ENCODE measurements at places on chromosomes 5 and 9.

DNA sequence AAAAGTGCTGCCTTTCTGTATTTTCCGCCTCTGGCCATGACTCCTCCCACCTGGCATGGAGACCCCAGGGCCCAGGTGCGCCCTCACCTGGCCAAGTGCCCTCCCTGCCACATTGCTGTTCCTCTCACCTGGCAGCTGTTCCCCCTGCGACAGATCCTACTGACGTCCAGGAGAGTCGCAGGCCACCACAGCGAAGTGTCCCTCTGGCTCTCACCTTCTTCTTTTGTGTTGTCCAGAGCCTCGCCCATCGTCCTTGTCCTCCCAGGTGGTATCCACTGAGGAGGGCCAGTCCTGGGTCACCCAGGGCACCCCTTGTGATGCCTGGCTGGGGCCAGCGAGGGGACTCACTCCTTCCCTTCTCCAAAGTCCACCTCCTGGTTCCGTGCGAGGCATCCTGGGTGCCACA, 2.6 kb downstream of the NKD2 start:
- no peak for DNase-seq

DNA sequence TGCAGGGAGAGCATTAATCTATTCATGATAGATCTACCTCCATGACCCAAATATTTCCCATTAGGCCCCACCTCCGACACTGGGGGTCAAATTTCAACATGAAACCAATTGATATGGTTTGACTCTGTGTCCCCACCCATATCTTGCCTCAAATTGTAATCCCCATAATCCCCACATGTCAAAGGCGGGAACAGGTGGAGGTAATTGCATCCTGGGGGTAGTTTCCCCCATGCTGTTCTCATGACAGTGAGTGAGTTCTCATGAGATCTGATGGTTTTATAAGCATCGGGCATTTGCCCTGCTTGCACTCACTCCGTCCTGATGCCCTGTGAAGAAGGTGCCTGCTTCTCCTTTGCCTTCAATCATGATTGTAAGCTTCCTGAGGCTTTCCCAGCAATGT, 153.5 kb downstream of the SV2C start:
- no peak for DNase-seq

DNA sequence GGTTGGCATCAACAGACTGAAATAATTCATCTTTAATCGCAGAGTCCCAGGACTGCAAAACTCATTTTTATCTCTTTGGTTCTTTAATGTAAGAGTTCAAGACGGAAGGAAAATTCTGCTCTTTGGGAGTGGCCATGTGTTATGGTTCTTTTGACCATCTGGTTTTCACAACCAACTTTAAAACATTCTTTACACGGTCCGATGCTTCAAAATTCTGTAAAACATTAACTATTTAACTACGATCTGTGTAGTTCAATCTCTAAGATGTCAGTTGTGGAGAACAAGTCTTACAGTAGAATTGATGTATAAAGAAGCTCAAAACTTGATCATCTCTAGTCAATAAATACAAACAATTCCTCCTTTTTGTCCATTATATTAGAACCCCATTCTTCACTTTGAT, 83.0 kb downstream of the CMYA5 start:
- DNase-seq = no peak

DNA sequence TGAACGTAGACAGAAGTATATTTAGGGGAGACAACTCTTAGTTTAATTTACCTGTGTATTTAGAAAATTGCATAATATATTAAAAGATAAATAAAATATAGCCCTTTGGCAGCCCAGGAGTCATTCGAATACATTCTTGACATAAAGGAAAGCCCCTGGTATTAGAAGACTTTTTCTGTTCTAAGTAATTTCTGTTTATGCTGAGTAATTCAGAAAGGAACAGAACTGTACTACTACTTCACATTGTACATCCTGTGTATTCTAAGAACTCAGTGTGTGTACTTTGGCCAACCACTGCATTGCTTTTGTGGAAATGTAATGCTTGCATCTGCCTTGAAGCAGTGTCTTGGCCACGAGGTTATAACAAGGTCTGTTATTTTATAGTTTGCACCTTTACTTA, 136.4 kb downstream of the KDM4C start:
- DNase-seq = no peak

GRCh38 chr5:151757233-151758140, 944 bp downstream of the ATOX1 start:
- DNase-seq = no peak

- DNase-seq = no peak
Observed at GRCh38 chr9:26175264-26175663, 497.0 kb upstream of the TUSC1 start.

DNA sequence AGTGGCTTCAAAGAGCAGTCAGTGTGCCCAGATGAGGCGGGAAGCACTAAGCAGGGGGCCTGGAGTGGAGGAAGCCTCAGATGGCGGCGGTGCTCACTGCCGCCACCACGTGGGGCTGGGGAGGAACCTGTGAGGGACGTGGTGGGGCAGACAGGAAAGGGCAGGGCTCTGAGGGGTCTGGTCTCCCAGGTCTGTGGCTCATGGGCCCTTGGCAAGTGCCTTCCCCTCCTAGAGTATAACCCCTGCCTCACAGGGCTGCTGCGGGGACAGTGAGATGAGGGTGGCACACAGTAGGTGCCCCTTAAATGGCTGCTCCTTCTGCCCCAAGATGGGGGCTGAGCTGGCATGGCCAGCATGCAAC, 26.6 kb downstream of the NR5A1 start:
- no peak for DNase-seq

GRCh38 chr9:91488341-91488740, 64.7 kb upstream of the NFIL3 start:
- no peak for DNase-seq

DNA sequence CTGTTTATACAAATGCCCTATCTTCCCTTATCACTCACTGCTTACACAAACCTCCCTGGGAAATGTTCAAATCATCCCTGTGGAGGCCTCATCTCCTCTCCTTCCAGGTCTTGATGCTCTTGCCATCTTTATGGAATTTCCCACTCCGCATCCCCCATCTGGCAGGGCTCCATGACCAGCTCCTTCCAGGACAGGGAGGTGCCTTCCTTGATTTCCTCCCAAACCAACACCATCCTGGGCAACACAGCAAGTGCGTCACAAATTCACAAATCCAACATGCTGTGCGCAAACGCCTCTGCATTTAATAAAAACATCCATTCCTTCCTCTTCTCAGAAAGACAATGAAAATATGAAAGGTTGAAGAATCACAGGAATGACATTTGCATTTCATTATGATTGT, 51.7 kb downstream of the EPB41L4A start:
- no peak for DNase-seq

GRCh38 chr5:21774801-21775200, 1078.3 kb downstream of the CDH12 start:
- DNase-seq = no peak

DNA sequence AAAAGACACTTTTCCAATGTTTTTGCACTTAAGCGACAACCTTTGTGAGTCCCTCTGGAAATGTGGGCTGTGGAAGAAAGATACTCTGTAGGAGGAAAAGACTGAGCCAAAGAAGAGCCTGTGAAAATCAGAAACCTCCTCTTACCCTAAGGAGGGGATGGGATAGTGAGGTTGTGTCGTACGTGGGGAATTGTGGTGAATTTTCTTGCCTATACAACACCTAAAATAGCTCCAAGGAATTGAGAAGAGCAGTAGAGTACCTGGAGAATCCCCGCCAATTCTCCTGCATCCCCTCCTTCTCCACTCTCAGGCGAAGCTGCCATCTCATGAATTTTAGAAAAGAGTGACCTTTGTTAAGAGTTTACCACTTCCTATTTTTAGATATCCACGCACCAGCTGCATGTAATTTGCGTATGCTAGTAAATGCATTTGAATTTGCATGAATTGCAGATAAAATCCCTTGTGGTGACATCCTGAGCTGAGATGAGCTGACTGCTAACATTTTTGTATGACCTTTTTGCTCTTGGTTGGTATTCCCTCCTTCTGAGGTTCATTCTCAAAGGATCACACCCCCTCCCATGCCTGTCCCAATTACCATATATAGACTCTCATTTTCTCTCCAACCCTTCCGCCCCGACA, 147.2 kb downstream of the PCSK5 start:
- no peak for DNase-seq

GRCh38 chr5:67730917-67731474, 484.6 kb upstream of the PIK3R1 start:
- DNase-seq = no peak

- no peak for DNase-seq
Observed at GRCh38 chr5:111486926-111487325, 25.4 kb downstream of the STARD4 start.

DNA sequence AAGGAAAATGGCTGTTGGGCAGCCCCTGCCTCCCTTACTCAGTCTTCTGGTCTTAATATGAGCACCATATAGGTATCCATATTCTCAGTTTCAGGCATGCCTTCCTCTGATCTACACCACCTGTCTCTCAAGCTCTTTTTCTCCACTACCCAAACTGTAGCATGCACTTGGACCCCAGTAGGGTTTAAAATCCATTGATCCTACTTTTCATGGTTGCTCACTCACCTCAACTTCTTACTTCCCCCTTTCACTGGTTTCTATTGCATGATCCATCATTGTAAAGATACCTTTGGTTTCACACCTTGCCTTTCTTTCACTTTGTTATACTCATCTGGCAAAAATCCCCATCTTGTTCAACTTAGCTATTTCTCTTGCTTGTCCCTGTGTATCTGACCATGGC, 159.4 kb downstream of the KDM4C start:
- DNase-seq = no peak

DNA sequence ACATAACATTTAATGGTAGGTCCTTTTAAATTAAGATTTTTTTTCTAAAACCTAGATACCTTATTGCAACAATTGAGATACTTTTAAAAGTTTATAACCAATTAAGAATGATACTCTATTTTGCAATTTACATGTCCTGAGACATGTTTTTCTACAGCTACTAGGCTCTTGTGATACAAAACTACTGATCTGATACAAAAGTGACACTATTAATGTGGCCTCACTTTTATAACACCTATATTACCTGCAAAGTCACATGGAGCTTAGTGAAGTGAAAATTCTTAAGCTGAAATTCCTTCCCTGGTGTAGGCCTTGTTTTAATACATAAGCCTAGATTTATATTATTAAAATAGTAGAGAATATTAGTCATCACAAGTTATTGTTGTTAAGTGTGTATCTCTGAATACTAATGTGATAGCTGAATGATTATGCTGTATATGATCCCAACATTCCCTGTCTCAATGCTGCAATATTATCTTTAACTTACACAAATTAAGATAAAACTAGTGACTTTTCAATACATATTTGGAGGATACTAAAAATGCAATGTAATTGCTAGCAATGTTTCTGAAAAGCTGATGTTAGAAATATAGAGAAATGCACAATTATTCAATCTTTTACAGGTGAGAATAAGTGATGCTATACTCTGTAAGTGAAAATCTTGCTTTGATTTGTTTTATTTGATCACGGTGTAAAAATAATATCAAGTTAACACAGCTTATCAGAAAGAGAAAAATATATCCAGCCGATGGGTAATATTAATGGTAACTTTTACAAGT, 2.6 kb downstream of the NFIB start:
- DNase-seq = no peak

- DNase-seq = no peak
Observed at GRCh38 chr5:151537044-151537443, 54.1 kb downstream of the FAT2 start.

- no peak for DNase-seq
Observed at GRCh38 chr9:87447547-87448432, 49.9 kb upstream of the DAPK1 start.

DNA sequence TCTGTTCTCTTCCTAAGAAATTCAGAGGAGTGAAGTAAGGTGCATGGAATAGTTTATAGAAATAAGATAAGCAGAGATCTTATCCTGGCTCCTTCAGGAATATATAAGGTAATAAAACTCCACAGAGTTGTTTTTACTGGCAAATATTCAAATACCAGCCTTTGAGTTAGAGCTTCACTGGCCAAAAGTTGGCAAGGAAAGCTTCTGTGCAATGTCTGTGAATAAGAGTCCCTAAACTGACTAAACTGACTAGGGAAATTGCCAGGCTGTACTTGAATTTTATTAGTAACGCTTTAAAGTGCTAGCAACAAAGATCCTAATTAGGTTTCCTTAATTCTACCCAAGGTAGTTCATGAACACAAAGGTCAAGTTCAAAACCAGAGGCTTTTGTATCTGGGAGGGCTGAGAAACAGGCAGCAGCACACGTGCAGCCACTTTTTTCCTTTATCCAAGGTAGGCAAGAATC, 131.1 kb upstream of the MPDZ start:
- DNase-seq = no peak

GRCh38 chr9:92650839-92651621, 18.9 kb downstream of the IPPK start:
- DNase-seq = no peak

GRCh38 chr9:137069508-137070091, 757 bp downstream of the SAPCD2 start:
- DNase-seq = no peak

DNA sequence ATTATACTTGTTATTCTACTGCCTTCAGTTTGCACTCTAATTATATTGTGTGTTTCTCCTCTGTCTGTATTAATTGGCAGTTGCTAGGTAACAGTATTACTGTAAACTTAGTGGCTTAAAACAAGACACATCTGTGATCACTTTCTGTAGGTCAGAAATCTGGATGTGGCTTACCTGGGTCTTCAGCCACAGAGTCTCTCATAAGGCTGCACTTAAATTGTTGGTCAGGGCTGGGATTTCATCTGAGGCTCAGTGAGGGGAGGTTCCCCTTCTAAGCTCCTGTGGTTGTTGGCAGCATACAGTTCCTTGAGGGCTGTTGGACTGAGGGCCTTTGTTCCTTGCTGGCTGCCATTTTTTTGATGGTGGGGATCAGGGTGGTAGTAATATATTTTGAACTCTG, 68.8 kb downstream of the SLC44A1 start:
- no peak for DNase-seq

DNA sequence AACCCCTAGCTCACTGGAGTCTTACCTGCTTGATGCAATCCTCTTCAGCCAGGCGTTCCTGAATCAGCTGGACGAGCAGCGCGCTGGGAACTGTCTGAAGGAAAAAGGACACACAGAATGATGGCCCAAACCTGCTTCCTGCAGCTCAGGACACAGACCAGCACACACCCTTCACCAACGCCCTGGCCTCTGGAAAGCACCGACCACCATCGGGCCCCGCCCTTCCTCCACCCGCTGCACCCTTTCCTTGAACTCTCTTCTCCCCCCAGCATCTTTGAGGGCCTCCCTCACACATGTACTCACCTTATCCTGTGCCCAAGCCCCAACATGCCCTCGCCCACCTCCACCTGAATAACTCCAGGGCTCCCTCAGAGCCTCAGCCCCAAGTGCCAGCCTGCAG, 23.3 kb downstream of the AK8 start:
- DNase-seq = no peak

- peak; percentile 40 for DNase-seq
Observed at GRCh38 chr9:2093920-2094597, 78.9 kb downstream of the SMARCA2 start.

- no peak for DNase-seq
Observed at GRCh38 chr9:18275313-18275990, 198.5 kb upstream of the ADAMTSL1 start.

GRCh38 chr5:14039063-14039462, 94.6 kb upstream of the DNAH5 start:
- no peak for DNase-seq

DNA sequence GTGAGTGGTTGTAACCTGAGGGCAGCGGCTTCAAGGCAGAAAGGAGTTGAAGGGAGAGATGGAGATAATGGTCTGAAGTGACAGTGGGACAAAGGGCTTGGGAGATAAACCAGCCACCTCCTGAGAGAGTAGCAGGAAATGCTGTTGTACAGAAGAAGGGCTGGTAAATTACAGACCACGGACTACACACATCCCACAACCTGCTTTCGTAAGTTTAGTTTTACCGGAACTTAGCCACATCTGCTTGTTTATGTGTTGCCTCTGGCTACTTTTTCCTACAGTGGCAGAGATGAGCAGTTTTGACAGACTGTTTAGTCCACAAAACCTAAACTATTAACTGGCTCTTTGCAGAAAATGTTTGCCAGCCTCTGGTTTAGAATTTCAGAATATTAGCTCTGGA, 269.5 kb downstream of the ARHGEF28 start:
- DNase-seq = no peak

All from iPS DF 19.7 (cell line).